ENCODE measurements at places on chromosomes 3 and 15.

DNA sequence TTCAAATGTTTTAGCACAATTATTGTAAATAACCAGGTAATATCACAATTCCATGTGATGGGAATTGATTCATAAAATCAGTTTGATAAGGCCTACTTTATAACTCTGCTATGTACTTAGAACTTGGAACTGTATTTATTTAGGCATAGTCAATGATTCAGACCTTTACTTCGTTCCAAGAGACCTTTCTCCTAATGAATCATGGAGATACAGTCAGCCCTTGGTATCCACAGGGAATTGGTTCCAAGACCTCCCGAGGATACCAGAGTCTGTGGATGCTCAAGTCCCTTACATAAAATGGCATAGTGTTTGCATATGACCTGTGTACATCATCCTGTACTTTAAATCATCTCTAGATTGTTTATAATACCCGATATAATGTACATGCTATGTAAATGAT, 60.8 kb upstream of the UMPS start:
- no peak for DNase-seq

- no peak for DNase-seq
These were observed 11.2 kb downstream of the ATP8B4 start for GRCh38 chr15:50107591-50108408.

- DNase-seq, result peak; percentile 81
These were observed 1.2 kb downstream of the MEX3B start for GRCh38 chr15:82044373-82045178.

- no peak for DNase-seq
These were observed 237.4 kb downstream of the TBL1XR1 start for GRCh38 chr3:176959867-176960266.

- no peak for DNase-seq
These were observed 92.1 kb downstream of the ASB7 start for GRCh38 chr15:100694381-100695021.

GRCh38 chr3:126149256-126149902, 31.0 kb downstream of the ALDH1L1 start:
- DNase-seq, result no peak

DNA sequence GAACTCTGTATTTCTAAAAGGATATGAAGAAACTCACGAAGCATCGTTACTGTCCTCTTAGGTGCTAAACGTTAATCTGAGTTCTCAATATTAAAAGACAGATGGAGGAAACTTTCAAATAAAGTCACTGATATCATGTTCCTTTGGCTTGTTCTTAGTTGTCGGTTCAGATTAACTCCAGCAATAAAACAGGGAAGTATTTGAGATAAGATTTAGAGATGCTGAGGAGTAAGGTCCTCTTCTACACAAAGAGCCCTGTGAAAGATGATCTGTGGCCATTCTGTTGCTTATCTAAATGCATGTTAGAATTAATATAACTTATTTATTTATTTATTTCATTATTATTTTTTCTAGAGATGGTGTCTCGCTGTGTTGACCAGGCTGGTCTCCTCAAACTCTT, 19.2 kb downstream of the AKAP13 start:
- DNase-seq, result no peak

GRCh38 chr15:43006991-43007390, 86.4 kb upstream of the TTBK2 start:
- no peak for DNase-seq

DNA sequence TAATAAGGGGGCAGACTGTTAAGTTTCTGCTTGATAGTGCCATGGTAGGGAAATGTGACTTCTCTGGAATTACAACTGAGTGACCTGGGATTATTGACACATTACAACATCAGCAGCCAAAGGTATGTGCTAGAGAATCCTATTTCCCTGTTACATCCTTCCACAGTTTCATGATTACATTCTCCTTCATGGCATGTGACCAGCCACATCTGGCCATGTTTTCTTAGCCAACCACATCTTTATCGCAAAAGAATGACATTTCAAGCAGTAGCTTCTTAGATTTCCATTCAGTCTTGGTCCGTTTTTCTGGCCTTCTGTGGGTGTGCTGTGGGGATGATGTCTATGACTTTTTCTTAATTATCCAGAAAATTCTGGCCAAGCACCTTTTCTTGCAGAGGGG, 45.4 kb upstream of the CTDSPL start:
- DNase-seq, result no peak

GRCh38 chr3:188253800-188254452, 100.0 kb downstream of the LPP start:
- DNase-seq, result no peak

DNA sequence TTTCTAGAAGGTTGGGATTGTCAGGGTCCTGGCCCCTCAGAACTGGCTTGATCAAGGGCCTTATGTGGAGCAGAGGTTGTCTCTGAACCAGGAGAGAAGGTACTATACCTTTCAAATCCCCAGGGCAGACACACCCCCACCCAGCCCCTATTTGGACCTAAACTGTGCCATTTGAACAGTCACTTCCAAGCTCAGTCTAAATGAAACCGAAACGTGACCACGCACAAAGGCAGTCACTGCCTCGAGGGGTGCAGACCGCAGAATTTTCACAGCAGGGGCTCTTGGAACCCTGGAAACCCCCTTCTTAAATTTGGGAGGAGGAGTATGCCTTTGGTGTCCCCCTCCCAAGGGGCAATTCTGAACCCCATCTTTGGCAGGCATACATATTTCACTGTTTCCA, 53.7 kb downstream of the GRIP2 start:
- no peak for DNase-seq
